A549 treated with DMSO at 1 μM for 4 hours (cell line): ENCODE measurements at places on chromosomes 4 and X. TPM values are rescaled to one million over a fixed set of nuclear protein-coding genes. Genes with fewer than 3 reads are reported as not detected.

Gene EVC2
- total RNA-seq: 1.5 to 2.8 TPM (median 2.6 TPM) in 5 replicates

Gene LRIT3
- total RNA-seq: 0.03 to 0.07 TPM (median 0.06 TPM) in 4 of 5 replicates, not detected in the other

Gene NWD2
- total RNA-seq: not detected in 5 replicates

Gene USP51
- 0.36 to 0.81 TPM (median 0.69 TPM) in 5 replicates for total RNA-seq

Gene GAGE1
- not detected in 5 replicates for total RNA-seq

Gene TMPRSS11F
- total RNA-seq: not detected in 5 replicates

Gene F11
- total RNA-seq: not detected in 5 replicates

Gene ADH1C
- not detected in 5 replicates for total RNA-seq

Gene FGF5
- total RNA-seq: 0.20 to 1.0 TPM (median 0.61 TPM) in 5 replicates

Gene C1QTNF7
- not detected in 5 replicates for total RNA-seq

Gene IGFBP7
- 180 to 323 TPM (median 220 TPM) in 5 replicates for total RNA-seq

Gene STPG2
- total RNA-seq: not detected in 5 replicates

Gene NR3C2
- 0.02 TPM in 1 of 5 replicates, not detected in the others for total RNA-seq

Gene SMIM10
- 0.13 to 0.19 TPM (median 0.15 TPM) in 4 of 5 replicates, not detected in the other for total RNA-seq

Gene BANK1
- total RNA-seq: 0.81 to 1.1 TPM (median 0.89 TPM) in 5 replicates

Gene USP26
- total RNA-seq: not detected in 5 replicates

Gene TLR8
- not detected in 5 replicates for total RNA-seq
